ENCODE measurements at places on chromosomes 11 and 22.

GRCh38 chr11:8356721-8357504 lies 93.2 kb upstream of the LMO1 start:
- no peak for DNase-seq

GRCh38 chr11:31419138-31419537 lies 49.5 kb downstream of the DNAJC24 start:
- no peak for DNase-seq

- no peak for DNase-seq
Measured at GRCh38 chr11:27089746-27090145, 49.1 kb downstream of the BBOX1 start.

DNA sequence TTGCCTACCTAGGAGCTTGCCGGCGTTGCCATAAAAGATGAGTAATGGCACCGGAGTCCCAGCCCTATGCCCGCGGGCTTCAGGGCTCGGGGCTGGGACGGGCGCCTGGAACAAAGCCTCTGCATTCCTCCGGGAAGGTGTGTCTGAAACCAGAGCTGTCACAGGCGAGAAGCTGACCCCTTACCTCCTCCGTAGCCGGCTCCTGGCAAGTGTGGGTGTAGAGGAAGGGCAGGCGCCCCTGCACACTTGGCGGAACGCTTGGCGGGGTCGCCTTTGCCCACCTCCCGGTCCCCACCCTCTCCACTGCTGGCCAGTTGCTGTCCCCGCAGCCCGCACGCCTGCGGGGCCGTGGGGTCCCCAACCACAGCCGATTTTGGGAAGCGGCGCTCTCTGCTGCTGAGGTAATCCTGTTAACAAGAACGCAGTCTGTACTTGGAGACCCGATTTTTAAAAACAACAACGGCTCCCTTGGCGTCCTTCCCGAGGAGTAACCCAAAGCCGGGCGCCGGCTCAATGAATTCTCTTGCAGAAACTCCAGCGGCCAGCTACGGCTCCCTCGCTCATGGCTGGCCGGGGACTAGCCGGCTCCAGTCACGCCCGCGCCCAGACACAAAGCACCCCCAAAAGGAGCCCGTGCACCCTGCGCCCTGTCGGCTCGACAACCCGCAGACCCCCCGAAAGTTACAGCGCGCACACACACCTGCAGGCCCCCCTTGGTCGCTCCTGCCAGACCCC lies 89.2 kb downstream of the PLEKHA7 start:
- DNase-seq = no peak

DNA sequence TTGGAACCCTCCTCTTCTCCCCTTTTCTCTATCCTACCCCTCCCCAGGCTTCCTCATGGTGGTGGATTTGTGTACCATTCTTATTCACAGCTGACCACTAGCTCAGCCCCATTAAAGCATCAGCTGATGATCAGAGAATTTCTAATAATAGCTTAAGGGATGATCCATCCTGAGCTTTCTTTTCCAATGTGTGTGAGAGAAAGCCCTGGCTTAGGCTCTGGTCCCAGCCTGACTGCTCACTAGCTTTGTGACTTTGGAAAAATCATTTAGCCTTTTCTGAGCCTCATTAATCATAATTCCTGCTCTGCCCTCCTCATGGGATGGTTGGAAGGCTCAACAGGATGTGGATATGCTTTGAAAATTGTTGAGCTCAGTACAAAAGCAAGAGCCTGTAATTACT lies 26.3 kb upstream of the CCDC90B start:
- no peak for DNase-seq

- DNase-seq = no peak
Measured at GRCh38 chr22:35538801-35539321, 1.8 kb upstream of the RASD2 start.

DNA sequence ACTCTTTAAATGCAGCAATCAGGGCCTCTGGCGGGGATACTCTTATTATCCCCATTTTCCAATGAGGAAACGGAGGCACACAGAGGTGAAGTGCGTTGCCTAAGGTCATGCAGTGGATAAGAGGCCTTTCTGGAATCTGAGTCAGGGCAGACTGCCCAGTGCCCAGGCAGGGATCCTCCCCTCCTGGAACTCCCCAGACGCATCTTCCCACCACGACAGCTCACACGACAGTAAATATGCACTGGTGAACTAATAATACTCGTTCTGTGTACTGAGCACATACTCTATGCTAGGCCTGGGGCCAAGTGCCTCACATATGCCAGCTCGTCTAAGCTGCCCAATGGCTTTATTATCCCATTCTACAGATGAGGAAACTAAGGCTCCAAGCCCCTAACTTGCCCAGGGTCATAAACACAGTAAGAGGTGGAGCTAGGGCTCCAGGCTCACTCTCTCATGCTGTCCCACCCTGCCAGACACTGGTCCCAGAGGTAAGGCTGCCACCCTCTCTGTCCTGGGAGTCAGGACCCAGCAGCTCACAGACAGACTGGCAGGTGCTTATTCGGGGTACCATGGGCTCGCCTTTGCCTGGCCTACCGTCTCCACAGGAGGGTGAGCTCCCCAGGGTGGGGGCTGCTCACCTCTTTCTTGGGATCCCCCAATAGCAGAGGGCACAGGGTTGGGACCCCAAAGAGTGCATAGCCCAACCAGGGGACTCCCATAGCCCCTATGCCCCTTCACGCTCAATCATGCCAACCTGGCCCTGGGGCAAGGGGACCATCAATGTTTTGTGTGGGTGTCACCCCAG lies 2.3 kb downstream of the IL2RB start:
- no peak for DNase-seq

- no peak for DNase-seq
Measured at GRCh38 chr11:86249307-86250098, 5.0 kb downstream of the EED start.

- no peak for DNase-seq
Measured at GRCh38 chr22:40542821-40543540, 93.5 kb downstream of the MRTFA start.

DNA sequence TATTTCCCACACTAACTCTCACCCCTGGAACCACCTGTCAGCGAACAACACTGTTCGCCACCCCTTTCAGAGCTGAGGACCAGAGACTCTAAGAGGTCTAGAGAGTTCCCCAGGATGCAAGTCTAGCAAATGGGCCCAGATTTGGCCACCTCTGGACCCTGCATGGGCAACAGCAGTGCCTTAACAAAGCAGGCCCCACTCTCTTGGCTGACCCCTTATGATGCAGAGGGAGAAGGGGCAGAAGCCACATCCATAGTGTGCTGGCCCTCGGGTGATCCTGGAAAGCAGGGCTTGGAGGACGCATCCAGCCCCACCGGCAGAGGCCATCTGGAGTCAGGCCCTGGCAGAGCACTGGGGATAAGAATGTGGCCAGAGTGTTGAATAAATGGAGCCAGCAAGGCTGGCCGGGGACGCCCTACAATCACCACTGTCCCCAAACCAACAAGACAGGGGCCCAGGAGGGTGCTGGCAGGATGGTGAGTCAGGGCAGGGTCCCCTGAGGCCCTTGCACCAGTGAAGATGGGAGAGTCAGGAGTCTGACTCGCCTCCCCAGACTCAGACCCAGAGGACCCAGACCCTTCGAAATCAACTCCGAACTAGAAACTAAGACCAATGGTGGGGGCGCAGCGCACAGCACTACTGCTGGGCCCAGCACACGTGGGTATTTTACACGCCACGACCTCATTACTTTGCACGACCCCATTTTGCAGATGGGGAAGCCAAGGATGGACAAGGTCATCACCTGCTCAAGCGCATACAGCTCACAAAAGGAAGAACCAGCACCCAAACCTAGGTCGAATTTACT lies 6.5 kb downstream of the CSNK1E start:
- no peak for DNase-seq

DNA sequence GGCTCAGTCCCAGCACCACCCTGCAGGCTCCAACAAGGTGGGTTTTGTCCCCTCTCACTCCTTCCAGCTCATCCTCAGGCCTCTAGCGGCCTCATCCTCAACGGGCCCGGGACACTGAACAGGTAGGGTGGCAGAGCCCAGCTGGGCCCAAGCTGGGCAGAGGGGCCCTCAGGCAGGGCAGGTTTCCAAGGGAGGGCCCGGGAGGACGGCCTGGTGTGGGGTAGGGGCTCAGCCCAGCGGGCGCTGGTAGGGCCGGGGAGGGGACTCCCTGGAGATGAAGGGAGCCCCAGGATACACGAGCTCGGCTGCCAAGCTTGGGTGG lies 2.5 kb upstream of the IFITM10 start:
- no peak for DNase-seq

DNA sequence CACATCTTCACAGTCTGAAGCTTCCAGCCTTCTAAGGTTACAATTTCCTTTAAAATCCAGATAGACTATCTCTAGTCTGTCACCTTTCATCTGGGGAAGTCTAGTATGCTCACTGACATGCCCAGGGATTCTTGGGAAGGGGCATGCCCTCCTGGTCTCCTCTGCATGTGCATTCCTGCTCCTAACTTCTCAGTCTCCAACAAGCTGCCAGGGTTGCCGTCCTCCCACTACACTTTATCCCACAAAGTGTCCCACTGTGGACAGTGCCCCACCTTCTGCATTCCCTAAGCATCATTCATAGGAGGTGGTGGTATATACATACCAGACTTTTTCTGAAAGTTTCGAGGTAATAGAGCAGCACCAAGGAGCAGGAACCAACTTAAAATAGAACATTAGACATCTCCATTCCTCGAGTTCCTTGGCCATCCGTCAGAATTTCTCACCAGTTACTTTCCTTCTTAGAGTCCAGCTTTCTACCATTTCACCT lies 28.7 kb downstream of the EIF3F start:
- DNase-seq = no peak

- no peak for DNase-seq
Measured at GRCh38 chr22:42490243-42490832, 29.3 kb downstream of the RRP7A start.

GRCh38 chr11:67680696-67681470 lies 6.5 kb upstream of the ALDH3B2 start:
- no peak for DNase-seq

- DNase-seq = no peak
Measured at GRCh38 chr22:43467216-43467940, 55.6 kb downstream of the MPPED1 start.

GRCh38 chr11:66280428-66280827 lies 2.5 kb downstream of the CNIH2 start:
- no peak for DNase-seq

DNA sequence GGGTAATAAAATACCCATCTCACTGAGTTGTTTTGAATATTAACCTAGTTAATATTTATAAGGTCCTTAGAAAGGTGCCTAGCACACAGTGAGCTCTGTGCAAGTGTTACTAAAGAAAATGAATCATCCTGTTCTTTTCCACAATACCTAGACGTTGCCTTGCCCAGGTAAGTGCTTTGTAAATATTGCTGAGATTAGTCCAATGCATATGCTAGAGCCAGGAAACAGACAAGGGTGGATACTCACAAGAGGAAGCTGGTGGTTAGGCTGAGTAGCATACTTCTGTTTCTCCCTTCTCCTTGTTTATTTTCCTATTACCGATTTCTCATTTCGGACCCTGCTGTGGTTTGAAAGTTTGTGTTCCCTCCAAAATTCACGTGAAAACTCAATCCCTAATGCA lies 58.1 kb upstream of the BARX2 start:
- no peak for DNase-seq

DNA sequence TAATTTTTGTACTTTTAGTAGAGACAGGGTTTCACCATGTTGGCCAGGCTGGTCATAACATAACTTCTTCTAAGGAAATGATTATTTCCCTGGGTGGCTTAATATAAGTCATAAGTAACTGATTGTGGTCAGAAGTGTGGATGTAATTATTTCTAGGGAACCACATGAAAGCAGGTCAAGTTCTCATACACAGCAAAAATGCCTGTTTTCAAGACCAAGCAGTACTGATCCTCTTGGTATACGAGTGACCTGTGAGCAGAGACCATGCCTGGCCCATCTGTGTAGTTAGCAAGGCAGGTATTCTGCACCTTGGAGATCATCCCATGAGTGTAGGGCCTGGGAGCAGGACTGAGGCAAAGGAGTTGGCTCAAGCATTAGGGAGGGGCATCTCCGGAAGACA lies 32.5 kb upstream of the NUCB2 start:
- no peak for DNase-seq

- DNase-seq = peak; percentile 82
Measured at GRCh38 chr22:42780070-42780540, 59.4 kb upstream of the A4GALT start.

GRCh38 chr11:17135916-17136683 lies 58.6 kb upstream of the RPS13 start:
- no peak for DNase-seq

DNA sequence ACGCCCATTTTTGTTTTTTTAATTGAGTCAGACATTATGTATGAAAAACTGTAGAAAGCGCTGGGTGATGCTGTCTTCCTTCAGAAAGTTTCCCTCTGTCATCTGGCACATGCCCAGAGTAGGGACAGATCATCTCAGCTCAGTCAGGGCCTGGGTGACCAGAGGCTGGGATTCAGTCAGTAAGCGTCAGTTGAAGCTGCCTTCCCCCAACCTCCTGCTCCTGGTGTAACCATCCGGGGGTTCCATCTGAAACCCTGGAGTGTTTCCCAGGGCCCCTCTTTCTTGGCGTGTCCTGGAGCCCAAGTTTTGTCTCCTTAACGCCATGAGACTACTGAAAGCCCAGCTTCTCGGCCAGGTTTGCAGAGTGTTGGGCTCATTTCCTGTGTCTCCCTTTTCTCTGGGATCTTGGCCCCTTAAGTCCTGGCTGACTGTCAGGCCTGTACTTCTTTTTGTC lies 10.7 kb downstream of the PPFIA1 start:
- DNase-seq = peak; percentile 25

DNA sequence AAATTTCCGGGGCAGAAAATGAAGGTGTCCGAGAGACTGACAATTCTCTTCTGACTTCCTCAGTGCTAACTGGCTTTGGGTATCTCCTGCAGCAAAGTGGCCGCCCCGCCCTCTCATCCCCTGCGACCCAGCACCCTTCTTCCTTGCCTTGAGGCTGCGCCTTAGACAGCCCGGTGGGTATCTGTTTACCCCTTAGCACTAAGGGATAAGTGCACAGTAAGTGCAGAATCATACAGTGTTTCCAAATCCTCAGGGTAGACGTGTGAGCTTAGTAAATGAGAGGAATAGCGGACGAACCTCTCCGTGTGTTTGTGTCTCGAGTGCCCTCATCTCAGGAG lies 368 bp upstream of the CHORDC1 start:
- no peak for DNase-seq

DNA sequence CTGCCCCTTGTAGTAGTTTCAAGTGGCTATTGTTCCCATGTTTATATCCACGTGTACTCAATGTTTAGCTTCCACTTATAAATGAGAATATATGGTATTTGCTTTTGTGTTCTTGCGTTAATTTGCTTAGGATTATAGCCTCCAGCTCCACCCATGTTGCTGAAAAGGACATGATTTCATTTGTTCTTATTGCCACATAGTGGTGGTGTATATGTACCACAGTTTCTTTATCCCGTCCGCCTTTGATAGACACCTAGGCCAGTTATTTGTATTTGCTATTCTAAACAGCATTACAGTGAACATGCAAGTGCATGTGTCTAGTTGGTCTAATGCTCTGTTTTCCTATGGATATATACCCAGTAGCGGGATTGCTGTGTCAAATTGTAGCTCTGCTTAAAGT lies 6.8 kb downstream of the OR51B2 start:
- no peak for DNase-seq

DNA sequence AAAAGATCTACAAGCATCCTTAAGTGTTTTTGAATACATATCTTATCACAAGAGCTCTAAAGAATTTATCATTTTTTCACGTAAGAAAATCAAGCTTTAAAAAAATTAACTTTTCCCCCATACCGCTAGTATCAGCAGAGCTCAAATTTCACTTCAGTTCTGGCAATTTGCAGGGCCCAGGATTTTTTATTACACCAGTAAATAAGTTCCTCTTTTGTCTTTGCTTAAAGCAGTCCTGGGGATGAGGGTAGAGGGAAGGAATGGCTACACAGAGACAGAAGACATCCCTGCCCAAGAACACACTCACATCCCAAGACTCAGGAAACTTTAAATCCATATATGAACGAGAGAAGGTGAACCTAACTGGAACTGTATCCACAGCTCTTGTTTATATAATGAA lies 22.6 kb upstream of the SORL1 start:
- no peak for DNase-seq

All from skeletal muscle cell (primary cell).